ENCODE measurements at places on chromosomes 16 and 17.

GRCh38 chr16:50166511-50167500 is 13.7 kb downstream of the TENT4B start:
- peak; percentile 28 for DNase-seq

GRCh38 chr17:64020056-64020766 is at the start of gene ICAM2:
ICAM2 (minus strand) TSS chr17:64020633; CDS start chr17:64006691, 13,942 bp downstream.
- DNase-seq, result peak; percentile 87

- DNase-seq, result no peak
Observed at GRCh38 chr16:59913666-59914065, 1179.5 kb upstream of the GOT2 start.

GRCh38 chr17:4375039-4375748 is 8.7 kb upstream of the UBE2G1 start:
- DNase-seq, result peak; percentile 21

- DNase-seq, result no peak
Observed at GRCh38 chr17:2849327-2849670, 53.1 kb downstream of the RAP1GAP2 start.

- DNase-seq, result no peak
Observed at GRCh38 chr17:35050170-35050569, 13.3 kb downstream of the RFFL start.

GRCh38 chr16:56748826-56749225 is 18.9 kb downstream of the NUP93 start:
- DNase-seq, result no peak

- no peak for DNase-seq
Observed at GRCh38 chr17:60863892-60864707, 186.4 kb downstream of the BCAS3 start.

DNA sequence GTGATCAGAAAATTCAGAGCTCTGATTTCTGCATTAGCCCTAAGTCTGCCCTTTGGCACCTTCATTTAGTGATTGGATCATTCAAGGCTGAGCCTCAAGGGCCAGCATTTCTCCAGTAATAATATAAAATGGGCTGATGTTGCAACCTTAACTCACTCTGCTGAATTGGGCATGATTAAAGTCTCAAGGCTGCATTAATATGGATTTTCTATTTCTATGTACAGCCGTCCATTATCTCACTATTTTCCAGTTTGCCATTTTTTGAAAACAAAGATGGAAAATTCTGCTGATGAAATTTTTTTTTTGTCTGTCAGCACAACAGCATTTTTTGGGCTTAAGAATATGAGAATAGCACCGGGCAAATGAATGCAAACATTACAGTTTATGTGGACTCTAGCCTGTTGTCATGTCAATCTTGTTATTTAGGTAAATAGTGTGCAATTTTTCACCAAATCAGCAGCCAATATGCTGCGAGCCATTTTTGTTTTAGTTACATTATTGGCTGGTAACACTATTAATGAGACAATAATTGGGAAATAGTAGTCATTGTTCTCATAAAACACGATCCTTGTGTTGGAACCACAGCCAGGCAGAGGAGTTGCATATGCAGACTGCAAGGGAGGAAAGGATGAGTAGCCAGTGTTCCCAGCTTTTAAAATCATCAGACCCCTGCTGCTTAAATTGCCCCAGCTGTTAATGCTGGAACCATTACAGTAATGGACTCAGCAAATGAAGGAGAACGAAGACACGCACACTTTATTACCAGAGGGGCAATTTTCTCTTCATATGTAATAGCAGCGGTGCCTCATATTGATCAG is 10.5 kb downstream of the FTO start:
- no peak for DNase-seq

DNA sequence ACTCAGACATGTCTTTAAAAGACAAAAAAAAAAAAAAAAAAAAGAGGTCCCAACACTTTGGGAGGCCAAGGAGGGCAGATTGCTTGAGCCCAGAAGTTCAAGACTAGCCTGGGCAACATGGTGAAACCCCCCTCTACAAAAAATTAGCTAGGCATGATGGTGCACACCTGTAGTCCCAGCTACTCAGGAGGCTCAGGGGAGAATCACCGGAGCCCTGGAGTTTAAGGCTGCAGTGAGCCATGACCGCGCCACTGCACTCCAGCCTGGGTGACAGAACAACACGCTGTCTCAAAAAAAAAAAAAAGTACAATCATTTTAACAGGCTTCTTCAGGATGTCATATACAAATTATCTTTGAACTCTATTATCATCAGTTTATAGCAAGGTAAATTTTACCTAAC is 22.0 kb downstream of the C16orf87 start:
- no peak for DNase-seq

DNA sequence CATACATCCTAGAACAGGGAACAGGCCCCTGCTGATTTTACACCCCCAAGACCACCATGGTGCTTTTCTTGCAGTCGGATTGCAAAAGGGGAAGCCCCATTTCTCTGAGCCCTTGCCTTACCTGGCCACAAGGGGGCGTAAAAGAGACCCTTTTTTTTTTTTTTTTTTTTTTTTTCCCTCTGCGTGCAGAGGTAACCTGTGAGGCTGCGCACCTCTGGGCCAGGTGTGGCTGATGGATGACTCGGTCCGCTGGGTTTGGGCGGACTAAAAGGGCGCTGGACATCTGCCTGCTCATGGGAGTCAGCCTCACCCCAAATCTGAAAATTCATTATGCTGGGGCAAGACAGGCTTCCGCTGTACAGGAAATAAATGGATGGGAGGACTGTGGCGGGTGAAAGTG is 281.0 kb downstream of the CBLN1 start:
- DNase-seq, result no peak

- DNase-seq, result no peak
Observed at GRCh38 chr17:64399767-64400156, 9.1 kb upstream of the PECAM1 start.

DNA sequence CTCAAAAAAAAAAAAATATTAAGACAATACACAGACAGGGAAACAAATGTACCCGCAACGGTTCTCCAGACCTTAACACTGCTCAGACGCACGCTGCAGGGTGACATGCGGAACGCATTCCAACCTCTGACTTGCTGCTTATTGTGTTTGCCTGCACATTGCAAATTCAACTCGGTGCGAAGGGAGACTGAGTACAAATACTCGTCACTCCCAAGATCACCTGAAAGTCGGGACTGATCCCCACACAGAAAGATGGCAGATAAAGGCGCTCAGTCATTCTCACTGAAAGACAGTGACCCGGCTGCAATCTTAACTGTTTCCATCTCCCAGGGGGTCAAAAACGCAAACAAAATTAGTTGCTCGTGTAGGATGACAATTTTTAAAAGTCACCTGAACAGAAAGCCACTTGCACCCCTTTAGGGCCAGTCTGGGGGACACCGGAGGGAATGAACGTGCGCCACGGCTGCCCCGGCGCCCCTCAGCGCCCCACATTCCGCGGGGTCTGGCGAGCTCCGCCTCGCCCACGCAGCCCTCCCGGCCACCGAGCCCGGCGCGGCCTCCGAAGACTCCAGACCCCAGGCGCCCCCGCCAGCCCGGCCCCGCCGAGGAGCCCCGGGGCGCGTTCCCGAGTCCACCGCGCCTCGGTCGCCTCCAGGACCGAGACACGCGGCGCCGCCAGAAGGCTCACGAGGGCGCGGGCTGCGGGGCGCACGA is 589 bp downstream of the CLCN7 start:
- DNase-seq, result no peak

GRCh38 chr16:75112734-75113491 is 3.7 kb downstream of the LDHD start:
- no peak for DNase-seq

DNA sequence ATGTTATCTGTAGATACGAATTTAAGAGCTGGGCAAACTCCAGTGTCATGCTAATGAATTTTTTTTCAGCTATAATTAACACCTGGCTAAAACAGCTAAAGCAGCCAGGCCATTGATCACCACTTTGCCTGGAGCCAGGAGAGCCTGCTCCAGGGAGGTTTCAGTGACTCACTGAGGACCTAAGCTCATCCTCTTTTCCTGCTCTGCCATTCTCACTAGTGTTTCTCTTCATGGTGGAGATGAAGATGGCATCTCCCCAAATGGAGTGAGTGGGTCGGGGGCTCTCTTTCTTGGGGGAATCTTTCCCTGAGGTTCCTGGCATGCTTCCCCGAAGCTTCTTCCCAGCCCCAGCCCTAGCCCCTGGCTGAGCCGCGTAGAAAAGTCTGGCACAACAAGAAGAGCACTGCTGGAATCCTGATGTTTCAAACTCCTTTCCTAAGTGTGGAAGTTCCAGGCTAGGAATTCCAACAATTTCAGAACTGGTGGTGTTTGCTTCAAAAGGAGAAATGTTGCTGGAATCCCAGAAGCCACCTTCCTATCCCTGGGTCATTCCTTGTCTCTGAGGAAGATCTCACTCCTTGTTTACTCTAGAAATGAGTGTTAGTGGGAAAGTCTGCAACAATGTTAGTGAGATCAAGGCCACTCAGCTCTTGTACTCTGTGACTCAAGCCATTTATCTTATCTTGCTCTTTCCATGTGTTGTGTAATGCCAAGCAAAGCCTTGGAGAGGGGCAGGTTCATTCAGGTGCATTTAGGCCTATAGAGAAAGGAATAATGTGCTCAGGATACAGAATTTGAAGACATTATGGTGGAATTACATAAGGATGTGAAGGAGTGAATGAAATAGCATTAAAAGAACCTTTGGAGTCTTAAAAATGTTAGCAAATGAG is 26.0 kb upstream of the B4GALNT2 start:
- DNase-seq, result no peak

DNA sequence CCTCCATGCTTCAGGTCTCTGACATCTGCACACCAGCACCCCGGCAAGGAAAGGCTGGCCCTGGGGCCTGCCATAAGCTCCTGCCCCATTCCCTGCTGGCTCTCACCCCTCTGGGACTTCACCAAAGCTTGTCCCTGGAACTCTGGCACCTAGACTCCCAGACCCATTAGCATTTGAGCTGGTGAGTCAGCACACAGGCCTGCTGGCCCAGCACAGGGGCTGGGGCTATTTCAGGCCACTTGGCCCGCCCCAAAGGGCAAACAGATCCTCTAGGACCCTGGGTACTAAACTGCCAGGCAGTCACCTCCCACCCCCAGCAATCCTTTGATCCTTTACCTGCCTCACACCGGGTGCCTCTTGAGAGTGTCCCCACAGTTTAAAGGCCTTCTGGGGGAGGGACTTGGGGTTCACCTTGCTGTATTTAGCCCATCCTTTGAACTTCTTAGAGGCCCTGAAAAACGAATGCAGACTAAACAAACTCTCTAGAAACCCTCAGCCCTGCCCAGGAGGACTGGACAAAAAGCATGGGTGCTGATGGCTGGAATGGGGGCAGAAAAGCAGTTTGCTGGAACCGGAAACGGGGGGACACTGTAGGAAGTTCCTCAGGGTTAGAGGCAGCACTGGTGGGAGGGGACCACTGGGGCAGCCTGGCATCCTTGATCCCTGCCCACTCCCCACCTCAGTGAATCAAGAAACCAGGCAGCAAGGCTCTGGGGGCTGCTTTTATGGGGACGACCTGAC is 3.2 kb upstream of the SAMD14 start:
- DNase-seq, result no peak

- no peak for DNase-seq
Observed at GRCh38 chr16:13521356-13521755, 398.6 kb upstream of the ERCC4 start.

DNA sequence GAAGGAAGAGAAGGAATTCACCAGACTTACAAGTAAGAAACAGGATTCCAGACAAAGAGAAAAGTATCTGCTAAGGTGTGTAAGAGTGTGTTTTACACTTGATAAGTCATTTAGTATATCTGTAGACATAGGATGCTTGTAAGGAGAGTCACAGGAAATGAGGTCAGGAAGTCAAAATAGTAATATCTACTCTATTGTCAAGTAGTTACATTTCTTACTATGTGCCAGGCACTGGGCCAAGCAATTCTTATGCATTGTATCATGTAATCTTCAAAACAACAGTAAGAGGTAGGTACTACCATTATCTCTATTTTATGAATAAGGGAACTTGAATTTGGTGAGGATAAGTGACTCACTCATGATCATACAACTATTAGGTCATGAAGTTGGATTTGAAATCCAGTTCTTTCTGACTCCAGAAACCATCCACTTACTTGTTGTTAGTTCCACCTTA is 129.1 kb downstream of the SNX11 start:
- DNase-seq, result no peak

- DNase-seq, result no peak
Observed at GRCh38 chr17:50607522-50608175, 27.0 kb upstream of the ABCC3 start.

GRCh38 chr16:85712801-85713200 is 24.0 kb upstream of the GINS2 start:
- no peak for DNase-seq

GRCh38 chr16:29757950-29758466 is 12.2 kb upstream of the C16orf54 start:
- no peak for DNase-seq

DNA sequence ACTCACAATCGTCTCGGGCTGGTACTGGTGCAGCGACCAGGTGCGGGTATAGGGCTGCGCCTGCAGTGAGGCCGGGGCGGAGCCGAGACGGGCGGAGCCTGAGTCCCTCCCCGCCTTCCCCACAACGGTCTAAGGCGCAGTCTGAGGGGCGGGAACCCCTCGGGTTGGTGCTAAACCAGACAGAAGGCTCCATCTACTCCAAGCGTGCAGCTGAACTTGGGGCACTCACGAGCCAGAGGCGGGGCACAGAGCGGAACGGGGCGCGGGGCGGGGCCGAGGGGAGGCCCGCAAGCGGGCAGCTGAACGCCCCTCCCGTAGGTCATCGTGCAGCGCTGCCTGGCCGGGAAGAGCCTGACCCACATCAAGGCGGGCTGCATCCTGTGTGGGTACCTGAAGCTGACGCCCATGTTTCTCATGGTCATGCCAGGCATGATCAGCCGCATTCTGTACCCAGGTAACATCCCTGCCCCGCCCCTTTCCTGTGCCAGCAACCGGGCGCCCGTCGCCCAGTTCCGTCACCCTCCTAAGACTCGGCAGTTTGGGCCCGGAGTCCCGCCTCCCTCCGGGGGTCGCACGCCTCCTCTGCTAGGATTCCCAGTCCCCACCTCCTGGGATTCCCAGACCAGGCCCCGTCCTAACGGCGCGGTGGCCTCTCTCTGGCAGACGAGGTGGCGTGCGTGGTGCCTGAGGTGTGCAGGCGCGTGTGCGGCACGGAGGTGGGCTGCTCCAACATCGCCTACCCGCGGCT is 5.0 kb downstream of the SLC5A2 start:
- peak; percentile 76 for DNase-seq

- DNase-seq, result no peak
Observed at GRCh38 chr16:85355515-85355837, 243.2 kb upstream of the CIBAR2 start.

DNA sequence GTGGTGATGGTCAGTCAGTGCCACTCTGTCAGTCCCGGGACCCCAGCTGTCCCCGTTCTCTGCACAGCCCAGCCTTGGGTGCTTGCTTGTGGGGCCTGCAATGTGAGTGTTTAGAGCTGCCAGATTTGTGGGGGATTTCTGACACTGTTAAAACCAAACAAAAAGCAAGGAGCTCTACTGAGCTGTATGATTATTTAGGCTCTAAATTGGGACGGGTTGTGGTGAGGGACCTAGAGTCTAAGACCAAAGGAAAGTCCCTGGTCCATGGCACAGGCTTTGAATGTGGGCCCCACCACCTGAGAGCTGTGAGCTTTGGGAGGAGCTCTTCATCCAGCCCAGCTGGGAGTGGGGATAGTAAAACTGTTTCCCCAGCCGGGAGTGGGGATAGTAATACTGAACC is 63.3 kb downstream of the KSR1 start:
- DNase-seq, result no peak

Data from activated CD8-positive, alpha-beta memory T cell treated with anti-CD3 and anti-CD28 coated beads, Interleukin-2, amount 50 U/mL, for 4 hours (primary cell).